Activated T-cell treated with anti-CD3 and anti-CD28 coated beads for 24 hours (primary cell): ENCODE measurements at places on chromosomes 1 and 21.

DNA sequence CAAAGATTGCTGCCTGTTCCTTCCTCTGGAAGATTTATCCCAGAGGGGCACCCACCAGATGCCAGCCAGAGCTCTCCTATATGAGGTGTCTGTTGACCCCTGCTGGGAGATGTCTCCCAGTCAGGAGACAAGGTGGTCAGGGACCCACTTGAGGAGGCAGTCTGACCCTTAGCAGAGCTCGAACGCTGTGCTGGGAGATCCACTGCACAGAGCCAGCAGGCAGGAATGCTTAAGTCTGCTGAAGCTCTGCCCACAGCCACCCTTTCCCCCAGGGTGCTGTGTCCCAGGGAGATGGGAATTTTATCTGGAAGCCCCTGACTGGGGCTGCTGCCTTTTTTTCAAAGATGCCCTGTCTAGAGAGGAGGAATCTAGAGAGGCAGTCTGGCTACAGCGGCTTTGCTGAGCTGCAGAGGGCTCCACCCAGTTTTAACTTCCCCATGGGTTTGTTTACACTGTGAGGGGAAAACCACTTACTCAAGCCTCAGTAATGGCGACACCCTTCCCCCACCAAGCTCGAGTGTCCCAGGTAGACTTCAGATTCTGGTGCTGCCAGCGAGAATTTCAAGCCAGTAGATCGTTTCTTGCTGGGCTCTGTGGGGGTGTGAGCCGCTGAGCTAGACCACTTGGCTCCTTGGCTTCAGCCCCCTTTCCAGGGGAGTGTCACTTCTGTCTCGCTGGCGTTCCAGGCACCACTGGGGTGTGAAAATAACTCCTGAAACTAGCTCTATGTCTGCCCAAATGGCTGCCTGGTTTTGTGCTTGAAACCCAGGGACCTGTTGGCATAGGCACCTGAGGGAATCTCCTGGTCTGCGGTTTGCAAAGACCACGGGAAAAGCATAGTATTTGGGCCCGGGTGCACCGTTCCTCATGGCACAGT lies 51.1 kb upstream of the PDC start:
- no peak for DNase-seq

GRCh38 chr1:94098585-94099111 lies 22.3 kb downstream of the ABCA4 start:
- no peak for DNase-seq

GRCh38 chr21:44582055-44582454 lies 1.7 kb upstream of the KRTAP10-5 start:
- DNase-seq: no peak

DNA sequence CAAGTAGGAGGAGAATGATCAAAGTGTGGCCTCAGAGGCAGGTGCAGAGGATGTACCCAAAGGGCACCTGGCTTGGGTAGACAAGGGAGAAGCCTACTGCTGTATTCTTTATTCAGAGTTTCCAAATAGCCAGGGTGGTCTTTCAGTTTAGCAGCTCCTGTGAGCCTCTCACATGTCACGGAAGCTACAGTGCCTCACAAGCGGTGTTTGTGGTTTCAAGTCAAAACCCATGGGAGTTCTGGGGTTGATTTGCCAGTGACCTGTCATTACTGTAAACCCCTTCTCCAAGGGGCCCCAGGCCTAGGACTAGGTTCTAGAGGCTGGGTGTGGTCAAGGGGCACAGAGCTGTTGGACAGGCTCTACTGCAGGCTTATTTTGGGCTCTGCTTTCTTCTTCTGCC lies 10.2 kb upstream of the IL10 start:
- DNase-seq: no peak

DNA sequence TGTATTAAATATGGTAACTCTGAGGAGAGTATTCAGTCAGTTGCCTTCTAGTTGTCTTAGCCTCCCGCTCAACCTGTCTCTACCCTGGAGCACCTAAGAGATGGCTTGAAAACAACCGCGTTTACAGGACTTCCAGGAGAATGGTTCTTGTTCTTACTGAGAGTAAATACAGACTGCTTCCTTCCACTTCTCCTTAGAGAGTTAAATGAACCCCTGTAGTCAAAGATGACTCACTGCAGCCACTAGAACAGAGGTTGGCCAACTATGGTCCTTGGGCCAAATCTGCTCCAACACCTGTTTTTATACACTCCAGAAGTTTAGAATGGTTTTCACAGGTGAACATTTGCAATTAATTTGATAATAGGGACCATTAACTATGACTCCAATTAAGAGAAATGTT lies 60.1 kb upstream of the ASB17 start:
- DNase-seq: no peak

DNA sequence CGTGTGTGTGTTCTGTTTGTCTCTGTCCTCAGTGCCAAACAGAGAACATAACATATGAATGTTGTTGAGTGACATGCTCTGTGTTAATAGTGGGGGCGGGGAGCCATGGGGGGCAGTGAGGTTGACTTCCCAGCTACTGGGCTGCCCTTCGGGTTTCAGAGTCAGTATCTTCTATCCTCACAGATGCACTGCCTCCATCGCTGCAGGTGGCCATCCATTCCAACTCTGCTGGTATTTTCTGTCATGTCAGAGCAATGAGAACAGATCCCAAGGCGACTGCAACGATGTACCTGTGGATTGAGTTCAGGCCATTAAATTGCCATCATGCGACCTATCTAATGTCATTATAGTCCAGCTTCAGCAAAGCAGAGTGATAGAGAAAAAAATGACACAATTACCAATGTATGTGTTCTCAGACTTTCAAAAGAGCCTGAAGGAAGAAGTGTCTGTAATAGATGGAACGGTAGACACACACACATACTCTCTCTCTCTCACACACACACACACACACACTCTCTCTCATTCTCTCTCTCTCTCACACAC lies 418.5 kb downstream of the RWDD3 start:
- no peak for DNase-seq

GRCh38 chr1:180251526-180252305 lies 21.7 kb downstream of the LHX4 start:
- no peak for DNase-seq

DNA sequence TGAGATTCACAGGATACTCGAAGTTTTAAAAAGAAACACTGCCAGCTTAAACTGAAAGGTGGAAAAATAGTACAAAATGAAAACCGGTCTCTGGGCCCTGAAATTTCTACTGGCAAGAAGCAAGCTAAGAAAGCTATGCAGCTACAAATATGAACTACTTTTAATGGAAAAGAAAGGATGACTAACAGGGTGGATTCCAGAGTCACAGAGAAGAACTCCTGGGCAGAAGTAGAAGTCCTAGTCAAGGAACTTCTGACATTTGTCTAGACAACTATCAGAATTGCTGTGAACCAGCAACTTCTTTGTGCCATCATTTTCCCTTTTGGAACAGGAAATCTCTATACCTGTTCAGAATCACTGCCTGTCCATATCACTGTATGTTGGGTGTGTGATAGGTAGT lies 38.1 kb downstream of the CD160 start:
- DNase-seq: no peak

GRCh38 chr1:85264150-85264549 lies 4.7 kb upstream of the C1orf52 start:
- DNase-seq: no peak
